ENCODE measurements at places on chromosomes 16 and 17.
A peak's percentile ranks its signal among the peaks of the same experiment; 100 is the strongest.

DNA sequence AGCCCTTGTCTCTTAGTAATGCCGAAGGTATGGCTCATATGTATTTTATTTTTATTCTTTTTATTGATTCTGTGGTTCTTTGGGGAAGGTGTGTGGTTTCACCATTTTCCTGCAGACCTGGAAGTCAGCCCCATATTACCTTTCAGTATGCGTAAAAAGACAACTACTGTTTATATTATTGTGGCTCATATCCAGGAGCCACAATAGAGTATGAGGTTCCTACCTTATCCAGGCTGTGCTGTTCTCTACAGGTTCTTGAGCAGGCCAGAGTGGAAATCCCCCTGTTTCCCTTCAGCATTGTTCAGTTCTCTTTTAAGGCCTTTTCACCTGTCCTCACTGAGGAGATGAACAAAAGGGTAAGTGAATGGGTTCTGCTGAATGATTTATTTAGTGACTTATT lies 33.2 kb downstream of the REXO5 start:
- peaks cover 7% of the 10 kb centered on the region for H3K4me1 ChIP-seq
- H3K27me3 ChIP-seq = no peaks in the 10 kb centered on the region
- no peaks in the 10 kb centered on the region for H3K36me3 ChIP-seq
- DNase-seq = no peak

DNA sequence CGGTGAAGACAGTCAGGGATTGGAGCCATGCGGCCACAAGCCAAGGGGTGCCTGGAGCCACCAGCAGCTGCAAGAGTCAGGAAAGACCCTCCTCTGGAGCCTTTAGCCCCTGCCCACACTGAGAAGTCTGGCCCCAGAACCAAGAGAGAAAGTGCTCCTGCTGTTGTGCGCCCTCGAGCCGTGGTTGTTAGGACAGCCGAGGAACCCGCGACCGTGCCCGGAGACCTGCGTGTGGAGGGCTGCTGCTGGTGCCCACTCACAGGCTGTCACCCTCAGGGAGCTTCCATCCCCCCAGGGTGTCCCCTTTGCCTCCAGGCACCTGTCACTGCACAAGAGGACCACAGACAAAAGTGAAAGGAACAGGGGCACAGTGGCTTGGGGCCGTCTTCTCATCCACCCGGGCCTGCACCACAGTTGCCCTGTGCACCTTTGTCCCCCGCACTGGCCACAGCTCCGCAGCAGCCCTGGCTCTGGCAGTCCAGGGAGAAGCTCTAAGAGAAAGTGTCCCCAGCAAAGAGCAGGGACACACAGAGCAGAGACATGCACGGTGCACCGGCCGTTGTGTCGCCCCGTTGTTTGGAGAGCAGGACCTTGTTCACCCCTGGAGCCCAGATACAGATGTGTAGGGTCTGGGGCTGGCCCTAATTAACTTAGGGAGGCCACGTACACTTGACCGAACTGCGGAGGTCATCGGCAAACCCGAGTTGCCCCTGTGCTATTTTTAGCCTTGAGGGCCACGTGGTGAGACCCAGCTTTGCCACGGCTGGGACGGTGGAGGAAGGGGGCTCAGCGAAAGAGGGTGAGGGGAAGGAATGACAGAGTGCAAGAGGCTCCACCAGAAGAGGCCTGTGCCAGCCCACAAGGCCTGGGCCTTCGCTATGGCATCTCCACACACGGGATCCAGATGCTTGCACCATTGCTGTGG lies 329.2 kb downstream of the C16orf95 start:
- no peaks in the 10 kb centered on the region for H3K36me3 ChIP-seq
- no peaks in the 10 kb centered on the region for H3K4me1 ChIP-seq
- DNase-seq = no peak
- H3K4me3 ChIP-seq = no peak overlapping the region

- H3K27me3 ChIP-seq = no peaks in the 10 kb centered on the region
- peaks cover 34% of the 10 kb centered on the region for H3K4me1 ChIP-seq
- no peak for DNase-seq
- no peak overlapping the region for H3K27ac ChIP-seq
- H3K36me3 ChIP-seq = no peaks in the 10 kb centered on the region
- no peak overlapping the region for H3K4me3 ChIP-seq
Measured at GRCh38 chr17:76697702-76698465, 12.9 kb downstream of the MXRA7 start.

GRCh38 chr17:42266918-42267766 lies 9.0 kb downstream of the STAT5B start:
- no peaks in the 10 kb centered on the region for H3K36me3 ChIP-seq
- DNase-seq = peak; percentile 66
- H3K4me1 ChIP-seq = peaks cover 34% of the 10 kb centered on the region
- H3K4me3 ChIP-seq = no peak overlapping the region

DNA sequence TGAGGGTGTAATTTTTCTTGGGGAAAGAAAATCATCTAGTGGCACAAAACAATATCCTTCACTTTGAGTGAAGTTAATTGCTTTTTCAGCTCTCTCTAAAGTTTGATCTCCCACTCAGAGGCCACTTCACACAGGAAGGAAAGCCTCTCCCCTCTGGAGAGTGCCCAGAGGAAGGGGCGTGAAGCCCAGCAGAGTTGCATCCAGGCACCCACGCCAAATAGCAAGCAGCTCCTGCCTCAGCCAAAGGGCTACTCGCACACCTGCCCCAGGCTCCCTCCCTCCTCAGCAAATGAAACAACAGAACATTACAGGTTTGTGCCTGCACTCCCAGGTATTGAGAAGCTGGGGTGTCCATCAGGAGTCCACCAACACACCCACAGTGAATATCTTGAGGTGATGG lies 183.0 kb upstream of the RPL38 start:
- H3K27me3 ChIP-seq = peaks cover 25% of the 10 kb centered on the region
- no peaks in the 10 kb centered on the region for H3K36me3 ChIP-seq
- no peak for DNase-seq
- no peak overlapping the region for H3K4me3 ChIP-seq

DNA sequence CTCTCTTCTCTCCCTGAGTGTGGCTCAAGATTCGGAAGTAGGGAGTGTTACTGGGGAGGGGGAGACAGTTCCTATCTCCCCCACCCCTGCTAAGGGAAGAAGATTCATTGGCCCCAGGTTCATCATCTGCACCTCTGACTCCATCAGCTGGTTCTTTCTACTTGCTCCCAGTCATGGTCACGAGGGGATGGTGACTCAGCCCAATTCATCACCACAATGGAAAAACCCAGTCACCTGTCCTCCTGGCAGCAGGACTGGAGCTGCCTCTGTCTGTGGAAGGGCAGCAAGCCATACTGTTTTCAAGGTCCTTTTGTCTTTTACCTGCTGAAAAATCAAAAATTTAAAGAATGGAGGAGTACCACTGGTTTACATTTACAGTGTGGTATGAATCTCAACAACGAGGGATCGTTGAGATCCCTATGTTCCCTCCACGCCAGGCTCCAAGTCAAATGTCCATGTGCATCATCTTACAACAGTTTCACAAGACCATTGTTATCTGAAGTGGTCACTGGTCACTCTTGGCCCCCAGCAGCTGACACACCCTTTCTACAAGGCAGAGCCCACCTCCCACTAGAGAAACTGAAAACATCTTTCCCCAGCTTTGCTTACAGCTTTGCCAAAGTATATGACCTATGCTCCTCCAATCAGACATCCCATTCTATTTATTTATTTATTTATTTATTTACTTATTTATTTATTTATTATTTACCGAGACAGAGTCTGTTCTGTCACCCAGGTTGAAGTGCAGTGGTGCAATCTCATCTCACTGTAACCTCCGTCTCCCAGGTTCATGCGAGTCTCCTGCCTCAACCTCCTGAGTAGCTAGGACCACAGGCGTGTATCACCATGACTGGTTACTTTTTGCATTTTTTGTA lies 40.4 kb upstream of the NDRG4 start:
- no peak overlapping the region for H3K4me3 ChIP-seq
- H3K36me3 ChIP-seq = no peaks in the 10 kb centered on the region
- no peaks in the 10 kb centered on the region for H3K4me1 ChIP-seq
- H3K27ac ChIP-seq = no peak overlapping the region

GRCh38 chr17:75153780-75154194 lies 525 bp downstream of the JPT1 start:
- no peaks in the 10 kb centered on the region for H3K27me3 ChIP-seq
- H3K36me3 ChIP-seq = no peaks in the 10 kb centered on the region
- peaks cover 15% of the 10 kb centered on the region for H3K4me1 ChIP-seq
- peak overlapping the region; percentile 92 for H3K4me3 ChIP-seq
- H3K27ac ChIP-seq = no peak overlapping the region

DNA sequence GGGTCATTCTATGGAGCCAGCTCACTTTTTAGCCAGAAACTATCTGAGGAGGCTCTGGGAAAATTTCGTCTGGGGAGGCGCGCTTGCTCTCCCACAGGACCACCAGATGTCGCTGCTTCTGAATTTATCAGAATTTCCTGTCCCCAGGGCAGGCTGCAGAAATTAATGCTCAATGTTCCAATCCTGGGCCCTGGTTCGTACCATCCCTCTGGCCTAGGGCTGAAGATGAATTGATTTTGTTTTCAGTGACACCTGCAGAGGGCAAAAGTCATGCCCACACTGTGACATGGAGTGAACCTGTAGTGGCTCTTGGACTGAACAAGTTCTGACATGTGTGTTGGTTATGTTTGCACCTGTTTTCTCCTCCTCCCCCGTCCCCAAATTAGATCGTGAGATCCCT lies 482.6 kb downstream of the NPIPA7 start:
- DNase-seq = no peak
- no peaks in the 10 kb centered on the region for H3K27me3 ChIP-seq
- no peaks in the 10 kb centered on the region for H3K36me3 ChIP-seq
- H3K4me1 ChIP-seq = no peaks in the 10 kb centered on the region

DNA sequence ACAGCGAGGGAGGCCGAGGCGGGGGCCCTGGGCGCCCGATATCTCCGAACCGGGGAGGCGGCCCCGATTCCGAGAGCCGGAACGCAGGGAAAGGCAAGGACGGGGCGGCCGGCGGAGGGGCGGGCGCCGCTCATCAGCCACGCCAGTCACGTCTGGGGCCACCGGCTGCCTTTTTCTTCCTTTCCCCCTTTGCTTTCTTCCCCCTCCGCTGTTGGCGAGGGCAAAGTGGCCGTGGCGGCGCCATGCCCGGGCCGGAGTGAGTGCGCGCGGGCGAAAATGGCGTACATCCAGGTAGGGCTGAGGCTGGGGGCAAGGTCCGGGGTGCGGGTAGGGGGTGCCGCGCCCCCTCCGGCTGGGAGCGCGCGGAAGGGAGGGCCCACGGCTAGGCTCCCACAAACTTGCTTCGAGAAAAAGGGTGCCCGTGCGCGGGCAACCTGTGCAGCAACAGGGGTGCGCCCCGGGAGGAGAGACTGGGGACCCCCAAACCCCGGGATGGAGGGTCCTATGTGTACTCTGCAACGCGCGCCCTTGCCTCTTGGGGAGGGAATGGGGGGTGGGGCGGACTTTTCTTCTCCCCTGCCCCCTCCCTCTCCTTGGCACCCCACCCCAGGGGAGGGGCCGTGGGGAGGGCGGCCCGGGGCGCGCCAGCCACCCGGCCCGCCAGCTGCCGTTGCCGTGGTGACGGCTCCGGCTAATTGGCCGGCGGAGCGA lies 486 bp downstream of the SYT17 start:
- H3K27me3 ChIP-seq = peaks cover 11% of the 10 kb centered on the region
- H3K4me3 ChIP-seq = no peak overlapping the region
- H3K36me3 ChIP-seq = no peaks in the 10 kb centered on the region
- no peak overlapping the region for H3K27ac ChIP-seq
- no peaks in the 10 kb centered on the region for H3K4me1 ChIP-seq
- no peak for DNase-seq

DNA sequence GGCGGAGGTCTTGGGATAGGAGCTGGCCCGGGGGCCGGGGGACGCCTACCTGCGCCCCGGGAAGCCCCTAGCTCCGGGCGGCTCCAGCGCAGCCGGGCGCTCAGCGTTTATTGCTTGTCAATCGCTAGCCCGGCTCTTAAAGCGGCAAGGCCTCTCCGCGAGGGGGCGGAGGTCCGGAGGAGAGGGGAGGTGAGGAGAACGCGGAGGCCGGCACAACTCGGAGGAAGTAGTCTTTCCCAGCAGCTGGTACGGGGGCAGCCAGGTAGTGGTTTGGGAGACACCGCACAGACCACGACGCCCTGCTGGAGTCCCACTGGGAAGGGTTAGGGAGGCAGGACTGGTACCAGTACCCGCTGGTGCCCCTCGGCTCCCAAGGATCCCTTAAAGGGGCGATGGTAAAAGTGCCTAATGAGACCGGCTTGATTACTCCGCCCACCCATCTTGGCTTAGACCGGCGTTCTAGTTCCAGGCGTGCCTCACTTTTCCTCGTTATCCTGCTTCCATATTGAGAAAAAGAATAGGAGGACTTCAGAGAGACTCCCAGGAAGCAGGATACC lies at the start of gene MPP2:
MPP2 (minus strand) TSS at position 112 of the 557 bp plus-strand sequence. CDS start 3,076 bp downstream, outside the sequence.
- peak within 1 kb of the TSS; percentile 61 for H3K4me3 ChIP-seq
- no peaks in the 10 kb centered on the region for H3K36me3 ChIP-seq
- H3K4me1 ChIP-seq = peaks cover 7% of the 10 kb centered on the region
- DNase-seq = peak; percentile 55

- H3K27me3 ChIP-seq = no peaks in the 10 kb centered on the region
- H3K36me3 ChIP-seq = no peaks in the 10 kb centered on the region
- H3K4me3 ChIP-seq = peak within 1 kb of the TSS; percentile 97
- peak within 1 kb of the TSS; percentile 99 for H3K27ac ChIP-seq
- DNase-seq = peak; percentile 85
Measured at GRCh38 chr16:24539295-24539849, at the start of gene RBBP6. TSS of gene RBBP6 (plus strand) at chr16:24539566. CDS start at chr16:24540627, 1,061 bp downstream.

DNA sequence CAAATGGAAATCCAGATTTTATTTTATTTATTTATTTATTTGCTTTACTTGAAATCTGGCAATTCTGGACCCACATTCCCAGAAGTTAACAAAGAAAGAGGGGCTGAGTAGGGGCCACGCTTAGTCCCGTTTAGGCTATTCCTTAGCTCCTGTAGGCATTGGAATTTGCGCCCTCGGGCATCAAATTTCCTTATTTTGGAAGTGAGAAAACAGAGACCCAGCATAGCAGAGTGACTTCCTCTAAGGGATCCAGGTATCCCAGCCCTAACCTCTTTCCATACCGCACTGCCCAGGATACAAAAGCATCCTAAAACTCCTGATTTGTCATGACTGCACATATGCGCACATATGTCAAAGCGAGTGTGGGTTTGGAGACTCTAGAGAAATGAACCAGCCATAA lies 19.0 kb upstream of the SMG1 start:
- no peaks in the 10 kb centered on the region for H3K36me3 ChIP-seq
- H3K4me1 ChIP-seq = peaks cover 13% of the 10 kb centered on the region
- H3K27me3 ChIP-seq = no peaks in the 10 kb centered on the region
- no peak for DNase-seq

All from T-cell (primary cell).